Activated CD4-positive, alpha-beta T cell treated with anti-CD3 and anti-CD28 coated beads for 36 hours (primary cell): ENCODE measurements at places on chromosomes 6 and 20. TPM values are rescaled to one million over a fixed set of nuclear protein-coding genes. Genes with fewer than 3 reads are reported as not detected.

OOEP gene
- total RNA-seq = 0.55 TPM

TUBB2B gene
- total RNA-seq = 0.09 TPM

GRCh38 chr20:61531553-61532345 is 279.7 kb downstream of the CDH4 start:
- H3K27ac ChIP-seq = no peak overlapping the region
- H3K4me1 ChIP-seq = no peaks in the 10 kb centered on the region
- no peak for DNase-seq

DNA sequence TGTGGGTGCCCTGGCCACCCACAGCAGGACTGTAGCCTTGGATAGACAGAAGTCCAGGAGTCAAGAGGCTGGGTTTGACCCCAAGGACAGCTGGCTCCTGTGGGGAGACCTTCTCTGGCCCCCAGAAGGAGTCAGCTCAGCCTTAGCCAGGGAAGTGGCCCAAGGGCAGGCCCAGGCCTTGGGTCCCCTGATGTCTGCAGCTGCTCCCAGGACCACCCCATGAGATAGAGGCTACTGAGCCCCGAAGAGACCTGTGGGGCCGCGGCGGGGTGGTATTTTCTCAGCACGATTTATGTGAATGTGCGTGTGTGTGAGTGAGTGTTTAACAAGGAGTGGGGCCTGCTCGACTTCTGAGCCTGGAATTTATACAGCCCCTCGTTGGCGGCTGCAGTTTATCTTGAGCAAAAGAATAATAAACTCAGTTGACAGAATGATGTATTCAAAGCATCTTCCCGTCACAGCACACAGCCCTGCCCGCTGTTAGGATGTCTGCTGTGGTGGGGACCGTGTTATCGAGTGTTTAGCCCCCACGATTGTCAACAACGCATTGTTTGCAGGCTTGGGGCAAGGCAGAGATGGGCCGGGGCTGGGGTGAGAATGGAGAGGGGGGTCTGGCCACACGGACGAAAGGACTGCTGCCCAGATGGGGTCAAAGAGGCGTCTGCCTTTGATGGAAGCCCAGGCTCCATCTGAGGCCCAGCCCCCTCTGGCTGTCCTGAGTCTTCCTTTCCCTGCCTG is 163.3 kb downstream of the VEGFA start:
- H3K27me3 ChIP-seq = no peaks in the 10 kb centered on the region
- H3K27ac ChIP-seq = no peak overlapping the region

DNA sequence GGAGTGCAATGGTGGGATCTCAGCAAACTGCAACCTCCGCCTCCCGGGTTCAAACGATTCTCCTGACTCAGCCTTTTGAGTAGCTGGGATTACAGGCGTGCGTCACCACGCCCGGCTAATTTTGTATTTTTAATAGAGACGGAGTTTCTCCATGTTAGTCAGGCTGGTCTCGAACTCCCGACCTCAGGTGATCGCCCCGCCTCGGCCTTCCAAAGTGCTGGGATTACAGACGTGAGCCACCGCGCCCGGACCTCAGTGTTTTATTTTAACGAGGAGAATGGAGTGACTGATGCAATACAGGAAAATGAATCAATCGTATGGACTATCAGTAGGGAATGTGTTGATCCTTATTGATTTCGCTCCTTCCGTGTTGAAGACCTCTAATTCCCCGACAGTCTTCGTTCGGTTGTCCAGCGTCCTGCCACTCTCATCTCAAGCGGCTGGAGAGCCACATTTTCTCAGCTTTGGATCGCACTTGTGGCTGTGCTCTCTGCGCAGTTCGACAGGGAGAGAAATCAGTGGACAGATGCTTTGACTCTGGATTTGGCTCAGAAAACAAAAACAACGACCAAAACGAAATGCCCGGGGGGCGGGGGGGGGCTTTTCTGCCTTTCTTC is 166.2 kb downstream of the TRIM27 start:
- peaks cover 43% of the 10 kb centered on the region for H3K27me3 ChIP-seq
- no peak overlapping the region for H3K4me3 ChIP-seq
- no peaks in the 10 kb centered on the region for H3K36me3 ChIP-seq
- no peaks in the 10 kb centered on the region for H3K4me1 ChIP-seq

DNA sequence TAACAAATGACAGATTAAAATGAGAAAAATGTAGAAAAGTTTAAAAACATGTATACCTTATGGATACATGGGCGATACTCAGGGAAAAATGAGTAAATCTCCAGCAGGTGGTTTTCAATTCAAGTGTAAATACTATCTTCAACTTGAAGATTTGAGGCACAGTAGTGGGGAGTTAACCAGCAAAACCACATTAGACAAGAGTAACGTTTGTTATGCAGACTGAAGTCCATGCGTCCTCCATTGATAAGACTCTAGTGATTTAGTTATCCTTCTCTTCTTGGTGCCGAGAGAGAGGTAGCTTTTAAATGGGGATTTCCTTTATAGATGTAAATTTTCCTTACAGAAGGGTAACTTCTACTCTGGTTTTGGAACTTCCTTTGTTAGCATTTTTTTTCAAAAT is 28.1 kb downstream of the PCMTD2 start:
- no peaks in the 10 kb centered on the region for H3K36me3 ChIP-seq
- peaks cover 3% of the 10 kb centered on the region for H3K4me1 ChIP-seq

DNA sequence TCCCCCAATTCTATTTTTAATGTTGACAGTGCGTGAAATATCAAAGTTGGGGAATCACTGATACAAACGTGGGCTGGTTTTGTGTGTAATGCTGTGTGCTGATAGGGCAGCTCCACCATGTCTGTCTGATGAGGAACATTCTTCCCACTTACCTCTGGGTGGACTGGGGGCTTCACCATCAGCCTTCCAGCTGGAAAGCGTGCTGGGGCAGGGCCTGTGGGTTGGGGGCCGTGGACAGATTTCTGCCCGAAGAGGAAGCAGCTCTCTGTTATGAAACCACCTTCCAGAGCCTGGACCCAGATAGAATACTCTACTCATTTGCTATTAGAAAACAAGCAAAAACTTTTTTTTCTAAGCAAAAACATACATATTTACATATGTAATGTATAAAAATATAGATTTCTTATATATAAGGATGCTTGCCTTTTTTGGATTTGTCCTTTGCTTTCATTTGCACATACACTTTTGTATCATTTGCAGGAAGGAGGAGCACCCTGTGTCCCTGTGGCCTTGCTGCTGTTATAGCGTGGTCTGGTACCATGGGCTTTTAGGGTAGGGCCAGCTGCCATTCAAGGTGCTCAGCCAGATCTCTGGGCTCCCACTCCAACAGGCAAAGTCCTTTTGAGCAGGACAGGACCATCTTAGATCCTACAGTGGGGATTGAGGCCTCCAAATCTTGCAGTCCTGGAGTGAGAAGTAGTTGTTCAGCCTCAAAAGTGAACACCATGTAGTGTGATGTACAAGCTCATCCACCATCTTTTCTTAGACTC is 48.1 kb downstream of the DUSP22 start:
- H3K27me3 ChIP-seq = no peaks in the 10 kb centered on the region
- H3K4me3 ChIP-seq = no peak overlapping the region
- H3K27ac ChIP-seq = no peak overlapping the region
- DNase-seq = no peak
- peaks cover 53% of the 10 kb centered on the region for H3K4me1 ChIP-seq
- H3K36me3 ChIP-seq = peaks cover 9% of the 10 kb centered on the region

DNA sequence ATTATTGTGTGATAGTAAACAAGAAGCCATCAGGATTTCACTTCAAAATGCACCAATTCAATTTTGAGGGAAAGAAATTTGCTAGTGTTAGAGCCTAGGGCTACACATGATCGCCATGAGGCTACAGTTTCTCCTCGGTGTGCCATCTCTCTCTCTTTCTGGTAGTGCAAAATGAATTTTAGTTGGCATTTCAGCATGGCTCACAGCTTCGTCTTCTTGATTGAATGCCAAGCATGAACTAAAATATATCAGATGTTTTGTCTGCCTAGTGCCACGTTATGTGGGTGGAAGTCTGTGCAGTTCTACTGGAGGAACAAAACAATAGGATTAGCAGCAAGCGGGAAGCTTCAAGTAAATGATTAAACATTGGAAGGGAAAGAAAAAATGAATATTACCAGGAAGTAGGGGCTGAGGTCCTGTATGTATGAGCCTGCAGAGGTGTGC is 6.8 kb upstream of the MRAP2 start:
- no peaks in the 10 kb centered on the region for H3K4me1 ChIP-seq
- H3K4me3 ChIP-seq = no peak overlapping the region
- no peak overlapping the region for H3K27ac ChIP-seq
- H3K27me3 ChIP-seq = peaks cover 12% of the 10 kb centered on the region
- no peaks in the 10 kb centered on the region for H3K36me3 ChIP-seq
- no peak for DNase-seq
